ENCODE measurements at places on chromosomes 1 and 21.

GRCh38 chr21:34372321-34372720 lies 3.0 kb upstream of the SMIM11 start:
- no peak for DNase-seq

DNA sequence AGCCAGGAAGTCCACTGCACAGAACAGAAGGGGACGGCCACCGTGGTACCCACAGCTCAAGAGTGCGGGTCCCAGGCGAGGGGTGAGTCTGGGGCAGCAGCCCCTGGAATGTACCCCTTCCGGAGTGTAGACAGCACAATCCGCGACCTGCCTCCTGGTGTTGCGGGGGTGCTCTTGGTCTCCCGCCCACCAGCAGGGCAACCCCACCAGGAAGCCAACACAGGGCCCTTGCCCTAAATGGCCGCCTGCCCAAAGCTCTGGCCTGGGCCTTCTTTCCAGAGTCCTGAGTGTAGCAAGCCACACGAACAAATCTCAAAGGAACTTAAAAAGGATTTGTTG lies 1.1 kb upstream of the SLC19A1 start:
- peak; percentile 67 for DNase-seq

DNA sequence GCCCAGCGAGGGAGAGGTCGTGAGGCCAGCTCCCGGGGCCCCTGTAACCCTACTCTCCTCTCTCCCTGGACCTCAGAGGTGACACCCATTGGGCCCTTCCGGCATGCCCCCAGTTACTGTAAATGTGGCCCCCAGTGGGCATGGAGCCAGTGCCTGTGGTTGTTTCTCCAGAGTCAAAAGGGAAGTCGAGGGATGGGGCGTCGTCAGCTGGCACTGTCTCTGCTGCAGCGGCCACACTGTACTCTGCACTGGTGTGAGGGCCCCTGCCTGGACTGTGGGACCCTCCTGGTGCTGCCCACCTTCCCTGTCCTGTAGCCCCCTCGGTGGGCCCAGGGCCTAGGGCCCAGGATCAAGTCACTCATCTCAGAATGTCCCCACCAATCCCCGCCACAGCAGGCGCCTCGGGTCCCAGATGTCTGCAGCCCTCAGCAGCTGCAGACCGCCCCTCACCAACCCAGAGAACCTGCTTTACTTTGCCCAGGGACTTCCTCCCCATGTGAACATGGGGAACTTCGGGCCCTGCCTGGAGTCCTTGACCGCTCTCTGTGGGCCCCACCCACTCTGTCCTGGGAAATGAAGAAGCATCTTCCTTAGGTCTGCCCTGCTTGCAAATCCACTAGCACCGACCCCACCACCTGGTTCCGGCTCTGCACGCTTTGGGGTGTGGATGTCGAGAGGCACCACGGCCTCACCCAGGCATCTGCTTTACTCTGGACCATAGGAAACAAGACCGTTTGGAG lies 23.7 kb upstream of the TNFRSF1B start:
- DNase-seq: peak; percentile 78

- no peak for DNase-seq
Measured at GRCh38 chr1:100265562-100265930, 470 bp upstream of the RTCA start.

GRCh38 chr1:235953801-235954200 lies 87.1 kb upstream of the LYST start:
- no peak for DNase-seq

DNA sequence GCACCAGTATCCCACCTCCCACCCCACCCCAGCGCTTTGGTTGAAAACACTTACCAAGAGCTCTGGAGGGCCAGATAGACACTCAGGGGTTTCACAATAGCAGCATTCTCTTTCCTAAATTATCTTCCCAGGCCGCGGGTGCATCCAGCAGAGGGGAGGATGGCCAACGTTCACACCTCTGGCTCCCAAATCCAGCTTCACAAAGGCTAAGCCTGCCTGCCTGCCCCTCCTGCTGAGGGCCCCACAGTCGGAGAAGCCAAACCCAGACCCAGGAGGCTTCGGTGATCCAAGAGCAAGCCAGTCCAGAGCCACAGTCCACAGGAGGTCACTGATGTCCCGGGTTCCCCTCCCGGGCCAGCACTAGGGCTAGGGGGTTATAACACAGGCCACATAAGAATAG lies 231.9 kb downstream of the TRABD2B start:
- DNase-seq: no peak

- no peak for DNase-seq
Measured at GRCh38 chr1:27377760-27378495, 3.3 kb upstream of the FCN3 start.

GRCh38 chr1:7885513-7886404 lies 32.9 kb upstream of the UTS2 start:
- no peak for DNase-seq
